ENCODE measurements at places on chromosomes 7 and 10.

GRCh38 chr7:135349746-135350145 lies 116.1 kb downstream of the STRA8 start:
- DNase-seq: no peak

DNA sequence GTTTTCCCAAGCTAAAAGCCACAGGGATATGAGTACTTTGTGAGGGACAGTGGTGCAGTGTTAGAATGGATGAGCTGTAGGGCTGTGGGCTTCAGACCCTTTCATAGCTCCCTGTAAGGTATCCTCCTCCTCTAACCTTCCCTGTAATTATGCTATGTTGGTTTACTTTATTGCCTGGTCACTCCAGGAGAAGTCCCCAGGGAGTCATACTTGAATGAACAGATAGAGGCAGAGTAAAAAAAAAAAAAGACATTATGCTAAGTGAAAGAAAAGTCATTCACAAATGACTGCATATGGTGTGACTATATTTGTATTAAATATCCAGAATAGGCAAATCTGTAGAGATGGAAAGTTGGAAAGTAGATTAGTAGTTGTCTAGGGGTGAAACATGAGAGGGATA lies 434.4 kb downstream of the AUTS2 start:
- no peak for DNase-seq

- DNase-seq: no peak
These were observed 711.0 kb upstream of the LRRTM3 start for GRCh38 chr10:66214721-66215404.

DNA sequence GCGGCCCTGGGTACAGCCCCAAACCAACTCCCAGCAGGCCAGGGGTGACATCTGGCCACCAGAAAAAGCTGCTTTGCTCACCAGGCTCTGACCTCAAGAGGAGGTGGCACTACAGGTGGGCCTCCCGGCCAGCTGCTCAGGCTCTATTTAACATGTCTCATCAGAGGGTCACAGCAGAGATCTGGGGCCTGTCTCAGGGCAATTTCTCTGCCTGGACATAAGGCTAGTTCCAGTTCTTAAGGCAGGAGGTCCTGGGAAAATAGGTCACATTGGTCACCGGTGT lies 88.6 kb downstream of the GFRA1 start:
- DNase-seq: no peak

DNA sequence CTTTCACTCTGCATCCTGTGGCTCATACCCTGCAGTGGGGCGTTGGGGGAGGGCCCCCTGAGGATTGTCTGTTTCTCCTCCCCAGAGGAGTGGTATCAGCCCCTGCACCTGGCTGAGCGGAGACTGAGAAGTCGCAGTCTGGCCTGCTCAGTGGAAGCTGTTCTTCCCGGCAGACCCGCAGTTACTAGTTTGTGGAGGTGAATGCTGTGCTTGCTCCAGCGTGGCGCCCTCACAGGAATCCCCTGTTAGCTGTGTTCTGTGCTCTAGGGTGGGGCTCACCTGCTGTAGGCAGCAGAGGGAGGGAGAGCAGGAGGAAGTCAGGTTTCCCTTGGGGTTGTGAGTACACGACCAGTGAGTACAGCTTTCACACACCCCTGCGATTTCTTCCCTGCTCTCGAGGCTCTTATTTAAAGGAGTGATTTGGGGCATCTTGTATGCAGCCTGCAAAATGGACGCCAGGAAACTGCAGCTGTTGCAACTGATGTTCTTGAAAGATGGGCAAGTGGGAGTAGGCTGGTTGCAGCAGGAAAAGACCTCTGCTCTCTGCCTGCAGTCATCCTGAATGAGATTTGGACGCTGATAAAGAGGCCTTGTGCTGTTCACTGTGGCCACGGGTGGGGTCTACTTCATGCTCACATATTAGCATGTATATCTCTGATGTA lies 66.4 kb downstream of the HK1 start:
- DNase-seq: no peak

DNA sequence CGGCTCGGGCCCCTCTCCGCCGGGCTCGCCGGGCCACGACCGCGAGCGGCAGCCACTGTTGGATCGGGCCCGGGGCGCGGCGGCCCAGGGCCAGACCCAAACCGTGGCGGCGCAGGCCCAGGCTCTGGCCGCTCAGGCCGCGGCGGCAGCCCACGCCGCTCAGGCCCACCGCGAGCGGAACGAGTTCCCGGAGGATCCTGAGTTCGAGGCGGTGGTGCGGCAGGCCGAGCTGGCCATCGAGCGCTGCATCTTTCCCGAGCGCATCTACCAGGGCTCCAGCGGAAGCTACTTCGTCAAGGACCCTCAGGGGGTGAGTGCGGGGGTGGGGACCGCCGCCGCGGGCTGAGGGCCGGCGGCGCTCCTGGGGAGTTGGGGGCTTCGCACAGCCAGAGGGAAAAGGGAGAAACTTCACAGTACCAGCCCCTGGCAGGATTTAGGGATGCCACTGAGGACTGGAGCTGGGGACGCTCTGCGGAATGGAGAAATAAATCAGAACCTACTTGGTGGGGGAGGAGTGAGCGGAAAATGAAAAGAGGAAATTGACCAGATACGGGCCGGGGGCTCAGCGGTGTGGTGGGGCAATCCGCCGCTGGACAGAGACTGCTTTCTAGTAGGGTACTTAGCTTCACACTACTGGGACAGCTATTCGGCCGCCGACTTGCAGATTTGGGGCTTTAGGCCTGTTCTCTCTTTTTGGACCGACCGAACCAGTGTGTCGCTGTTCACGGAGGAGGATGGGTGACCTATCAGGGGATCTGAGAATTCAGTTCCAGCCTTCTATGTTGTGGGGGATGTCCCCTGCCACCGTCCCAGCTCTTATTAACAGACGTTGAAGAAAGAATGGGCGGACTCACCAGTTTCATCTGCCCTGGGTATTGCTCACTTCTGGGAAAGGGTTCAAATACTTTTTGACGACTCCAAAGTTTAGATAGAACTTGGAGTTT lies 669 bp downstream of the PI4K2A start:
- DNase-seq: peak; percentile 41

Measured in pons (tissue), 1 donor.